ENCODE measurements at places on chromosomes 6 and 20.
A peak's percentile ranks its signal among the peaks of the same experiment; 100 is the strongest.

- DNase-seq = peak; percentile 12
Observed at GRCh38 chr6:78911218-78911940, 44.0 kb downstream of the IRAK1BP1 start.

DNA sequence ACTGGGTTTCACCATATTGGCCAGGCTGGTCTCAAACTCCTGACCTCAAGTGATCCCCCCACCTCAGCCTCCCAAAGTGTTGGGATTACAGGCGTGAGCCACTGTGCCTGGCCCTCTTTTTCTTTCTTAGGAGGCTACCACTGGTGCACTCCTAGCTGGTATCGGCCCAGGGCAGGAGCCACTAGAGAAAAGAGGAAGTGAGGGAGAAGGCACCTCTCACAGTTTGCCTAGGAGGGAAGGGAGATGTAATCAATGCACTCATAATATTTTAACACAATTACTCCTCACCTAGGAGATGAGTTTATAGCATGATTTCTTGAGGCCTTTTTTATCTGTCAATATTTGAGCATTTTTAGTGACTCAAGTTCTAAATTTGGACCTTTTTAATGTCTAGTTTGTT lies 189.0 kb upstream of the SOX4 start:
- DNase-seq = no peak

DNA sequence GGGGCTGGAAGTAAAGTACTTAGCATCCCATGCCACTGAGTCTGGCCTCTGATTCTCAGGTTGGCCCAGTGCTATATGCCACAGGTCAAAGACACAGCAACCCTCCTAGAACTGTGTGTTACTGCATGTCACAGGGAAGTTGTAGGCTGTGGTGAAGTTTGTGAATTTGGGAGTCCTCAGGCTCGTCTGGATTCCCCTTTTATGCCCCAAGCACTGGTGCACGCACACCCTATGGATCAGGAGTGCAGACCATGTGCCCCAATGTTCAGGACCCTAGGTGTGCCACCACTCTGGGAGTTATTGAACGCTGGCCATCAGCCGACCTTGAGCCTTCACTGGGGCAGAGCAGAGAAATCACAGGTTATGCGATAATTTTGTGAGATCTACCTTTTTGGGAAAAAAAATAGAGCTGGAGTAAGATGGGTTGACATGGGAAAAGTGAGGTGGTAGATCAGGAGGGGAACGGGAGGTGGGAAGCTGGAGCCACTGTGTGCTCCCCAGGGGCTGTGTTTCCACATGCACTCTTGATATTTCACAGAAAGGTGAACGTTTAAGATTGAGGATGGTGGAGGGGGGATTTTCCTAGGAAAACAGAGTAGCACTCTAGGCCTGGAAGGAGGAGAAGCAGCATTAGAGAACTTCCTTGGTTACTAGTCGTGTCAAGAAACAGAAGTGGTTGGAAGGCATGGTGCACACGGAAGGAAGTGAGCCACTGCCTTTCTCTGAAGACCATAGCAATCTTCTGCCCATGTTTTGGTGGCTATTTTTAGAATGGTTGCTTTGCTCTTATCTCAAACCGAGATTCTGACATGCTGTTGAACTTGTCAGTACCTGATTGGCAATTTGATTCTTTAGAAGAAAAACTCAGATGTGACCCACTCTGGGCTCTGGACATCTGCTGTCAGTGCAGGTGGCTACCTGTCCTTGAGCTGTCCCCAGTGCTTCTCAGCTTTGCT lies 44.1 kb downstream of the DUSP22 start:
- no peak for DNase-seq

- DNase-seq = no peak
Observed at GRCh38 chr20:37928996-37929682, 26.2 kb downstream of the VSTM2L start.

- DNase-seq = no peak
Observed at GRCh38 chr20:4052554-4052953, 37.2 kb upstream of the RNF24 start.

- no peak for DNase-seq
Observed at GRCh38 chr6:109263873-109264700, 118.2 kb downstream of the CD164 start.

- no peak for DNase-seq
Observed at GRCh38 chr6:13496513-13497190, 9.3 kb upstream of the GFOD1 start.

GRCh38 chr20:49871391-49871948 lies 43.9 kb downstream of the SPATA2 start:
- DNase-seq = no peak

DNA sequence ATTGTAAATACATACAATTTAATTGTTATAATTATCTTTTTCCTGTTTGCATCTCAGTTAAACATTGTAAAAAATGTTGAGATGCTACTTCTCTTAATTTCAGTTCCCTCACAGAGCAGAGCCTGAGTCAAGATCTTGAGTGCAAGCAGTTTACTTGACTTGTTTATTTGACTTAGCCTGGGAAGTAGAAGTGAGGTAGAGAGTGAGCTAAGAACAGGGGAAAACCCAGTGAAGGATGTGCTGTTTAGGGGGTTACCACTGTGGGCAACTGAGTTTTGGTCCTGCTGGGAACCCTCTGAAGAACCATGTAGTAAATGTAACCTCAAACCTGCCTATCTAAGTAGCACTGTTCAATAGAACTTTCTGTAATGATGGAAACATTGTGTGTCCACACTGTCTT lies 495.2 kb upstream of the FLRT3 start:
- no peak for DNase-seq

DNA sequence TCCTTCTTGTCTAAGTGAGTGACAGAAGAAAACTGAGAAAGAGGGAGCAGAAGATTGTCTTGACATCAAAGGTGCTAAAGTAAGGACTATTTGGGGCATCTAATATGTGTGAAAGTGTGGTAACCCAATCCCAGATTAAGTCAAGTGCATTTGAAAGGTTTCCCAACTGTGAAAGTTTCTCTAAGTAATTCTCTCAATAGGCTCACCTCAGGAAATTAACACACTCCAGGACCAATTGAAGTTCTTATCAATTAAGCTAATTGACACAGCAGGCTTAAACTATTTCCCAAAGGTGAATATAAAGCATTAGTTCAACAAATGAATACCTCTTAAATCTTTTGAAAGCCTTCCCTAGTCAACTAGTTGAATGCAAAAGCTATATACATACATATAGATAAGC lies 212.8 kb upstream of the FUT9 start:
- DNase-seq = no peak

DNA sequence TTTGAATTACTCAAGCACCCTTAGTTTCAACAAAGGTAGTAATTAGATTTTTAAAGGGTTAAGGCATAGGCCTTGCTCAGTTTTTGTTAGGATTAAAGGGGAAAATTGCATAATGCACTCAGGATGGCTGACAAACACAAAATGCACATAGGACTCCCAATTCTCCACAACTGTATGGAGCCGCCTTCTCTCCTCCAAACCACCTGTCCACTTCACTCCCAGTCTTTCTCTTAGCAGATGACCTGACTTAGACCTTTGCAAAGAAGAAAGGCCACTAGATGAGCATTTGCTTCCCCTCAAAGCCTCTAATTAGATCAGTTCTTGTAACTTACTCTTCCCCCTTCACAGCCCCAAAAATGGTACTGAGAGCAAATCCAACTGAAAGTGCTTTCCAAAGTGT lies 20.1 kb downstream of the NSFL1C start:
- no peak for DNase-seq

- no peak for DNase-seq
Observed at GRCh38 chr20:46004889-46005473, 3.7 kb upstream of the MMP9 start.

DNA sequence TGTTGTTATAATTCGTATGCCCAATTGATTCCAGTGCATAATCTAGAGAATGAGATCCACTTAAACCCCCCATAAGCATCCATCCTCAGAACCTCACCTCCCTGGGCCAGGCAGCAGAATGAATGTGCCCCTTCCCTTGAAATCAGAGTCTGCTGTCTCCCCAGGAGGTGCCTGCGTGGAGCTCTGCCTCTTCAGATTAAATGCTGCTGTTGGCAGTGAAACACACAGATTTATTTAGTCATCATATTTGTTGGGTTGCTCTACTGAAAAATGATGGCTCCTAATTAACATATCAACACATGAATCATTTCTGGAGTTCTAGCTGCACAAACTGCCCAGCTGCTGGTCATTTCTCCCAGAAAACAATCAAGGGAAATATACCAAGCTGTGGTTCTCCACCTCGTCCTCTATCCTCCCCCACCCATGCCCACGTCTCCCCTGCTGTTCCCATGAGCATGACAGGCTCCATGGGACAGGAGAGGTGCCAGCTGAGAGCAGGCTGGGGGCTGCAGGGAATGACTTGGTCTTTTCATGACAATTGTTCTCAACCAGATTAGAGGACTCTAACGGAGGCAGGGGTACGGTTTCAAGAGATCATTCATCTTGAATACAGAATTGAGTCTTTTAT lies 633.1 kb downstream of the CDH26 start:
- no peak for DNase-seq

- no peak for DNase-seq
Observed at GRCh38 chr20:24936526-24937407, 12.3 kb upstream of the CST7 start.

DNA sequence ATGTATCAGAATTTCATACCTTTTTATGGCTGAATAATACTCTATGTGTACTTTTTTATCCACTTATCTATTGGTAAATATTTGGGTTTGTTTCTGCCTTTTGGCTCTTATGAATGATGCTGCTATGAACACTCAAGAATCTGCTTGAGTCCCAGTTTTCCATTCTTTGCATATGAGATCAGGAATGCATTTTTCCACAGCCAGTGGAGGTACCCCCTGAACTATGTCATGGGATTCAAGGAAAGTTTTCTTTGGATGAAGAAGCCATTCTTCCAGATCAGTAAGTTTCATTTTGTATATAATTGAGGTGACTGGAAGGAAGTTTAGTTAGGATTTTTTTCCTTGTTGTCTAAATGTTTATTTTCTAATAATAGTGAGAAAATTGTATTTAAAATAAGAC lies 40.9 kb downstream of the NKX2-4 start:
- DNase-seq = no peak

DNA sequence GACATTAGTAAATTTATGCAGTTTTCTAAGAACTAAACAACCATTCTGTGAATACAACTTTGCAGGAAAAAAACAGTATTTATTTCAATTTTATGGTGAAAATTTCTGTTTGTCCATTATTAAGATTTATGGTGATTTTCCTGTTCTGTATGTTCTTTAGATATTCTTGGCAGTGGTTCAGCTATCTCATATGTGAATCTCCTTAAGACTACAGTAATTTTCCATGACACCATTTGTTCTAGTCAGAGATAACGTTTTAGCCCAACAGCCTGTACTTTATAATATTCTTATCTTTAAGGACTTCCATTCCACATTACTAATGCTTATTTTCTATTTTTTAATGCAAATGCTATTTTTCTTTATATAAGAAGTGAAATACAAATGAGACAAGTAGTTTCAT lies 504.0 kb downstream of the RFPL4B start:
- DNase-seq = no peak

GRCh38 chr6:139335447-139336210 lies 38.8 kb downstream of the CITED2 start:
- no peak for DNase-seq

DNA sequence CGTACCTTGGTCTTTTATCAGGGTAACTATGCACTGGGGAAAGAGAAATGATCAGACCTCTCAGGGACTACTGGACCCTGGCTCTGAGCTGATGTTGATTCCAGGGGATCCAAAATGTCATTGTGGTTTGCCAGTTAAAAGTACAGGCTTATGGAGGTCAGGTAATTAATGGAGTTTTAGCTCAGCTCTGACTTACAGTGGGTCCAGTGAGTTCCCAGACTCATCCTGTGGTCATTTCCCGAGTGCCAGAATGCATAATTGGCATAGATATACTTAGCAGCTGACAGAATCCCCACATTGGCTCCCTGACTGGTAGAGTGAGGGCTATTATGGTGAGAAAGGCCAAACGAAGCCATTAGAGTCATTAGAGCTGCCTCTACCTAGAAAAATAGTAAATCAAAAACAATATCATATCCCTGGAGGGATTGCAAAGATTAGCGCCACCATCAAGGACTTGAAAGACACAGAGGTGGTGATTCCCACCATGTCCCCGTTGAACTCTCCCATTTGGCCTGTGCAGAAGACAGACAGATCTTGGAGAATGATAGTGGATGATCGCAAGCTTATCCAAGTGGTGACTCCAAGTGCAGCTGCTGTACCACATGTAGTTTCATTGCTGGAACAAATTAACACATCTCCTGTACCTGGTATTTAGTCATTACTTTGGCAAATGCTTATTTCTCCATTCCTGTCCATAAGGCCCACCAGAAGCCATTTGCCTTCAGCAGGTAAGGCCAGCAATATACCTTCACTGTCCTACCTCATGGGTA lies 152.4 kb downstream of the THBS2 start:
- DNase-seq = no peak

DNA sequence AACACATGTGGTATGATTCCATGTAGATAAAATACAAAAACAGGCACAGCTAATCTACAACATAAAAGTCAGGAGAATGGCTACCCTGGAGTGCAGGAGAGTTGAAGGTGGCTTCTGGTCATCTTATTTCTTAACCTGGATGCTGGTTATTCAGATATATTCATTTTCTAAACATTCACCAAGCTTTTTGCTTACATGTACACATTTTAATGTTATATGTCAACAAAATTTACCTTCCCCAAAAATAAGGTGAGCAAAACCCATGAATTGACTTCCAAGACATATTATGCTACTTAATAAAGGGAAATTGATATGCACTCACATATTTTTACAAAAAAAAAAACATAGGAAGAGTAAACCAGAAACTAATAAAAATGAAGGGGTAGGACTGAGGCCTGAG lies 50.6 kb downstream of the B4GALT5 start:
- DNase-seq = no peak

DNA sequence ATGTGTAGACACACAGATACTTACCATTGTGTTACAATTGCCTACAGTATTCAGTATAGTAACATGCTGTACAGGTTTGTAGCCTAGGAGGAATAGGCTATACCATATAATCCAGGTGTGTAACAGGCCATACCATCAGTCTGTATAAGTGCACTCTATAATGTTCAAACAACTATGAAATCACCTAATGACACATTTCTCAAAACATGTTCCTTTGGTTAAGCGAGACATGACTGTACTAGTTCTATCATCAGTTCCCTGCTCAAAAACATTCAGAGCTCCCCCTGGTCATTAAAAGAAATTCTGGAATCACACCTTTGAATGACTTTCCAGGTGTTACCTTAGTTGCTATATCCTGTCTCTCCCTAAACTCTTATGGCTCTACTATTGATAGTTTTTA lies 70.4 kb upstream of the SLC2A12 start:
- no peak for DNase-seq

DNA sequence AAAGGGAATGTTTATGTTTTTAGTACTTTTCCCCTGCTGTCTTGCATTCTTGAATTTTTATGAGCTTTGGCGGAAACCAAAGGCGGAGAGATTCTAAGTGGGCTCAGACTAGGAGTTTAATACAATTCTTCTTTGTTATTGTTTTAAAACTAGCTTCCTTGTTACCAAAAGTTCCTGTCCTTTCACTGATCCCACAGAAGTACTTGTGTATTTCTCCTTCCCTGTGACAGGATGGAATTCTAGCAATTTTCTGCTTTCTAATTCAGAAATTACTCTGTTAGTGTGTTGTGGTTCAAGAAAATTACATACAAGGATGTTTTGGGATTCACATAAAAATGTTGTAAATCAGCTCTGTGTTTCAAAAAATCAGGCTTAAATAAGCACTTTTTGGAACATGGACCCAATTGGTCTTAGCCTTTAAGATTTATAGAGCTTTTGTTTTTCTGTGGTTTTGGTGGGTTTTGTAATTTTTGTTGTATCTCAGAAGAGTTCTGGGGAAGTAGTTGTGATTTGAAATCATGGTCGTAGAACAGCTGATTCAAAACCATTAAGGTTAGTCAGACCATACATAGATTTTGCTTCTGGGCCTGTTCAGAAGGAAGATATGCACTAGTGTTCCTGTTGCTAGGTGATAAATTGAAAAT lies 17.6 kb upstream of the CTAGE9 start:
- peak; percentile 10 for DNase-seq
